Body of pancreas (tissue), 4 donors: ENCODE measurements at places on chromosomes 12 and 14. TPM values are rescaled to one million over a fixed set of nuclear protein-coding genes. Genes with fewer than 3 reads are reported as not detected.

- no peak for DNase-seq
- no peak overlapping the region for H3K27ac ChIP-seq
- no peaks in the 10 kb centered on the region for H3K4me1 ChIP-seq
- no peaks in the 10 kb centered on the region for H3K36me3 ChIP-seq
- H3K27me3 ChIP-seq, result no peaks in the 10 kb centered on the region
- H3K4me3 ChIP-seq, result no peak overlapping the region
These were observed 374.9 kb downstream of the GXYLT1 start for GRCh38 chr12:41769810-41770209.

GRCh38 chr12:11773889-11774677, 124.6 kb downstream of the ETV6 start:
- H3K27ac ChIP-seq, result peak overlapping the region; percentile 1
- DNase-seq, result no peak
- peaks cover 28% of the 10 kb centered on the region for H3K4me1 ChIP-seq
- H3K4me3 ChIP-seq, result no peak overlapping the region
- no peaks in the 10 kb centered on the region for H3K36me3 ChIP-seq

The STX2 gene
- 18.8 TPM for total RNA-seq

- H3K36me3 ChIP-seq, result no peaks in the 10 kb centered on the region
- H3K4me3 ChIP-seq, result no peak overlapping the region
- H3K27ac ChIP-seq, result peak overlapping the region; percentile 31
These were observed 74.9 kb upstream of the CPM start for GRCh38 chr12:69007855-69008351.

DNA sequence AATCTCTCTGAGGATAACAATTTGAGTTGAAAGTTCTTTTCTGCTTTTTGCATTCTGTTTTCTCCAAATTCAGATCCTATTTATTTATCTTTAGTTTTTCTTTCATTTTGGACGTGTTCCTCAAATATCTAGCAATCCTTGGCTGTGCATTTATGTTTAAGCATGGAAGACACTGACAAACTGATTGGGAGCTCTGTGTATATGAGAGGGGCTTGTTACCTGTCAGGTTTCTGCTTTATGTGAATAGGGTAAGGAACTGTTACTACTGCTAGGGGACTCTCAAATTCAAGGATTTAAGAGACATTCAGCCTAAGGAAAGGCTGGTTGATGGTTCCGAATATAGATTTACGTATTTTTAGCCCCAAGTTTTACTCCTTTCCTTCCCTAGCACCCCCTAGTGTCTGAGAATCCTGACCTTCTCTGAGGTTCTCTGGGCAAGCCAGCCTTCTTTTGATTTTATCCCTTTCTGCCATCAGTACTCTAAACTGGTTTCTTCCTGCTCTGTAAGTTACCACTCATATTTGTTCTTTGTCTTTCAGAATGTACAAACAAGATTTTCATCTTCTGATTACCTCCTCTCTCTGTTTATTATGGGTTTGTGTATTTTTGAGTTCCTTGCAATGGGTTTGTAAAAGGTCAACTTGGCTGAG, 30.5 kb downstream of the YLPM1 start:
- H3K27ac ChIP-seq, result no peak overlapping the region
- DNase-seq, result no peak
- H3K27me3 ChIP-seq, result no peaks in the 10 kb centered on the region
- H3K4me1 ChIP-seq, result peaks cover 10% of the 10 kb centered on the region
- H3K36me3 ChIP-seq, result peaks cover 4% of the 10 kb centered on the region
- no peak overlapping the region for H3K4me3 ChIP-seq

DNA sequence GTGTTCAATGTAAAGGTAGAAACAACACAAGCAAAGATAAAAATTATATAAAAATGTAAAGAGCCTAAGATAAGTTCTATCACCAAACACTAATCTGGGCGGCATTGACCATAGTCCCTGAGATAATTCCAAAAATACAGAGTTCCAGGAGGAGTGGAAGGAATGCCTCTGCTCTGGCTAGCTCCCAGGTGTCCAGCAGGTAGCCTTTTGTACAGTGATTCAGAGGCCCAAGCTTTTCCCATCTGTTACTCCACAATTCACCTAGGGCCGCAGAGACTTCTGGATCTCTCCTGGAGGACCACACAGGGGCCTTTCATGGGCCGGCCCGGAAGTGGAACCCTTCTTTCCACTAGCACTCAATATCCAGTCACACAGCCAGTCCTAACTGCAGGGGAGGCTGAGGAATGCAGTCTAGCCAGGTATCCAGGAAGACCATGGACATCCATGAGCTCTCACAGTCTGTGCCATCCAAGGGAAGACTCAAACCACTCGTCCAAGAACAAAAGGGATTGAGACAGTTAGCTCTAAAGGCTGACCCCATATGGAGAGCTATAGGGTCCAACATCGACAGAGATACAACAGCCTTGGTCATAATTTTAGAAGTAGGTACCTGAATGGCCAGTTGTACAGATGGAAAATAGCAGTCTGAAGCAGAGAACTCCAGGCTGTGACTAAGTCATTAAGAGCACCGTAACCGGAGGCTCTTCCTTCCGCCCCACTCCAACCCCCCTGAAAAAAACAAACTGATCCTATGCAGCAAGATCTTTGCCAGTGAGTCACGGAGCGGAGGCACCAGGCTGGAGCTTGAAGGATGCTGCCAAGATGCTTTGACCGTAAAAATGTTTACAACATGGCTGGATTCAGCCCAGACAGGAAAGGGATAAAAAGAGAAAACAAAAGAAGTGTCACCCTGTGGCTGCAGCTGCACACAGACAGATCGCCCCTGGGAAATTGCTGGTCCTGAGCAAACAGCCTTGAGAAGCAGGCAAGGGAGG, 204.8 kb downstream of the NUAK1 start:
- no peak overlapping the region for H3K27ac ChIP-seq
- H3K27me3 ChIP-seq, result no peaks in the 10 kb centered on the region
- H3K4me3 ChIP-seq, result no peak overlapping the region
- peak; percentile 12 for DNase-seq
- no peaks in the 10 kb centered on the region for H3K36me3 ChIP-seq
- H3K4me1 ChIP-seq, result peaks cover 5% of the 10 kb centered on the region

The ARHGDIB gene
- 36.6 TPM for total RNA-seq

The CCDC196 gene
- not detected for total RNA-seq

DNA sequence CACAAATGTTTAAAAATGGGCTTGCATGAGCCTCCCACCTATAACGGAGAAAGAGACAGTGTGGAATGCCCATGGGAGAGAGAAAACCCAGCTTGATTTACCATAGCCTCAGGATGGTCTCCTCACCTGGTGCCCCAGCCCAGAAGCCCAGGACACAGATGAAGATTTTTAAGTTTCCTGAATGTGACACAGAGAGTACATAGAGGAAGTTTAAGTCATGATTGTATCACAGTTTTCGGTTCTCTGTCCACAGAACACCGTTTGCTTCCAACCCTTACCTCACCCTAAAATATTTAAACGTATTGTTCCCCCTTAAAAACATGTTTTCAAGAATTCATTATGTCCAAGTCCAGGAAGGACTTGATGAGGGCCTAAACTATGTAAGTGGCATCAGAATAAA, 56.2 kb downstream of the NELL2 start:
- no peaks in the 10 kb centered on the region for H3K36me3 ChIP-seq
- no peak overlapping the region for H3K4me3 ChIP-seq
- H3K4me1 ChIP-seq, result peaks cover 9% of the 10 kb centered on the region
- no peak for DNase-seq

DNA sequence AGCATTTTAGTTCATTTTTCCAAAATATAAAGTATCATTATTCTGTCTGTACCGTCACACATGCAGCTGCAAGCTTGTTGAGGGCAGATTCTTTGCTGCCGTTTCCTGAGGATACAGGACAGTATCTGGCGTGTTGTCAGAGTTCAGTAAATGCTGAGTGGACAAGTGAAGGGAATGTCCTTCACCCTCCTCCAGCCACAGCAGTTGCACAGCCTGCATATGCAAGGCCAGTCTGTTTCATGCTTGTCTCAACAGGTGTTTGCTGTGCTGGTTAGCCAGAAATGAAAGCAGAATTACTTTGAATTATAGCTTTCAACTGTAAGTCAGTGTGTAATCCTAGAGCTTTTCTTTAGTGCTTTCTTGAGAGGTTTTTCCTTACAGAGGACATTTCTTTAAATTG, 36.5 kb downstream of the TDP1 start:
- no peak overlapping the region for H3K27ac ChIP-seq
- no peak overlapping the region for H3K4me3 ChIP-seq
- H3K4me1 ChIP-seq, result no peaks in the 10 kb centered on the region
- peaks cover 10% of the 10 kb centered on the region for H3K36me3 ChIP-seq
- no peak for DNase-seq

DNA sequence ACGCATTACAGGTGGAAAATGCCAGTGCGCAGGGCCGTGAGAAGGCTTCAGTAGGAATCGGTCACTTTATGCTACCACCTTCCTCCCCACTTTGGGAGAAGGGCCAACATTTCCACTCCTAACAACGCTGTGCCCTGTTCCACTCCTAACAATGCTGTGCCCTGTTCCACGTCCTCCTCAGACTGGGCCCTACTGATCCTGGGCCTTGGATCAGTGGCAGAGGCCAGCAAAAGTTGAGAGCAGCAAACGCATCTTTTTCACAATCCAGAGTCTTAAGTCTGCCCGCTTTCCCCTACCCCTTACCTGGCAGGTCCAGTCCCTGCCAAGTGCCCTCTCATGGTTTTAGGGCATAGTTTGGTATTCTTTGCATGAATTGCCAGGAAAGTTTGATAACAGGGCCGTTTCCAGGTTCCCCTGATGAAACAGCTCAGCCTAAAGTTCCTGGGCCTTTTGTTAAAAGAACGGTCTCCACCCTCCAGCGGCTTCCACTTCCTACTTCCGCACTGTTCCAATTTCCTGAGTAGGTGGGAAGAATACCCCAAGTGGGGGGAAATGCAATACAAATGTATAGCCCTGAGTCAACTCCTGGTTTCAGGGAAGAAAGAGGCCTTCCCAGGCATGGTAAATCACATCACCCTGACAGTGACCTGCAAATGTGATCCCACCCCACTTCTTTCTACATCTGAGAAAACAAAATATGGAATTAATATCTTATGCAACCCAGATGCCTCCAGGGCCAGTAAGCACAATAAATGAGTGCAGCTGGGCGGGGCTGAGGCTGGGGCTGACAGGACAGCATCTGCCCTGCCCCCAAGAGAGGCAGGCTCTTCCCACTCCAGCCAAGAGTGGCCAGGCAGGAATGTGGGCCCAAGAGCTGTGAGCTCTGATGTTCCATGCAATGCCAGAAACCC, 15.0 kb downstream of the KCTD10 start:
- H3K4me3 ChIP-seq, result no peak overlapping the region
- H3K36me3 ChIP-seq, result no peaks in the 10 kb centered on the region
- DNase-seq, result peak; percentile 71
- H3K27me3 ChIP-seq, result no peaks in the 10 kb centered on the region
- peaks cover 41% of the 10 kb centered on the region for H3K4me1 ChIP-seq

The KRT4 gene
- 0.52 TPM for total RNA-seq

The RNFT2 gene
- 1.3 TPM for total RNA-seq

DNA sequence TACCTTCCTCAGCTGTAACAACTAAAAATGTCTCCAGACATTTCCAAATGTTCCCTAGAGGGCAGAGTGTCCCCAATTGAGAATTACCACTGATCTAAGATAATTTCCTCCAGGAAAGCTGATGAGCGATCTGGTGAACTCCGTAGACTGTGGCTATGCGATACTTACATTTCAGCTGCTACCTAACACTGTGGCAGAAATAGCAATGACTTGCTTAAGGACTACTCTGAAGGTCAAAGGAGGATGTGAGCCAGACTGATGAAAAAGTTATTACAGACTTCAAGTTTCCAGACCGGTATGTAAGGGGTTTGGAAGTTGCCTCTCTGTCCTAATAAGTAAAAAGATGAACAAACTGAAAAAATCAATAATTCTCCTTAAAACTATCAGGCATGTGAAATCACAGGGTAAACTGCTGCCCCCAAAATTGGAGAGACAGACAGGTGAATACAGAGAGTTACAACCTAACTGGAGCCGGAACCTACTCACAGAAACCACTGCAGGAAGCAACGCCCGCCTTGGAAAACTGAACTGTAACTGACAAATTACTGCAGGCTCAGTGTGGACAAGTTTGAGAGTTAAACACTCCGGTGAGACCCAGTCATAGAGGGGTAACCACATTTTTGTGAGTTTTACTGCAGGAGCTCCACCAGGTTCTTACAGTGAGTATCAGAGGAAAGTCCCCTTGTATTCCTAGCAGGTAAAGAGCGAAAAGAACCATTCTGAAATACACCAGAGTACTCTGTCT, 60.0 kb upstream of the PARP11 start:
- H3K36me3 ChIP-seq, result no peaks in the 10 kb centered on the region
- no peak for DNase-seq
- H3K4me3 ChIP-seq, result no peak overlapping the region

DNA sequence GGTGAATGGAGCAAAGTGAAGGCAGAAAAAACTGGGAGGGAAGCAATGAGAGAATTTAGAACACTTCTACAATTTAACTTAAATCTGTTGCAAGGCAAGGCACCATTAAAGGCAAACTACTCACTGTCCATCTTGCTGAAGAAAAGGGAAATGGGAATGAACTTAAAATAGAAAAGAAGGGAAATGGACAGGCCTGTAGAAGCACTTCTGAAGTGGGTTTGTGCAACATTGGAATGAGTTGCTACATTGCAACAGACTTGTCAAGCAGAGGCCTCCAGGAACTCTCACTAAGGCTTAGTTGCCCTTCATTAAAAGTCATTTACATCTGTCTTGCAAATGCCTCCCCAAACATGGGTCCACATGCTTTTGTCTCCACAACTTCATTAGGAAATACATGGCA, 13.7 kb upstream of the OR10AD1 start:
- H3K36me3 ChIP-seq, result no peaks in the 10 kb centered on the region
- H3K4me1 ChIP-seq, result no peaks in the 10 kb centered on the region
- no peak overlapping the region for H3K4me3 ChIP-seq
- no peaks in the 10 kb centered on the region for H3K27me3 ChIP-seq
- peak; percentile 29 for DNase-seq

GRCh38 chr14:92994131-92994676, 71.3 kb downstream of the CHGA start:
- H3K27ac ChIP-seq, result no peak overlapping the region
- H3K4me1 ChIP-seq, result peaks cover 17% of the 10 kb centered on the region
- DNase-seq, result no peak
- H3K27me3 ChIP-seq, result no peaks in the 10 kb centered on the region

The TAS2R50 gene
- total RNA-seq, result 3.1 TPM

The KITLG gene
- total RNA-seq, result 4.9 TPM

GRCh38 chr12:104006929-104007328, 41.3 kb downstream of the TDG start:
- no peak overlapping the region for H3K27ac ChIP-seq
- H3K27me3 ChIP-seq, result no peaks in the 10 kb centered on the region
- no peaks in the 10 kb centered on the region for H3K4me1 ChIP-seq
- H3K4me3 ChIP-seq, result no peak overlapping the region
- H3K36me3 ChIP-seq, result no peaks in the 10 kb centered on the region

The CCDC177 gene
- total RNA-seq, result not detected

GRCh38 chr12:26226629-26227360, 31.4 kb downstream of the SSPN start:
- H3K27me3 ChIP-seq, result no peaks in the 10 kb centered on the region
- peak overlapping the region; percentile 1 for H3K27ac ChIP-seq
- H3K4me1 ChIP-seq, result peaks cover 8% of the 10 kb centered on the region
- H3K4me3 ChIP-seq, result no peak overlapping the region
- no peaks in the 10 kb centered on the region for H3K36me3 ChIP-seq

The GPX2 gene
- 26.7 TPM for total RNA-seq

GRCh38 chr14:90491911-90492531, 95.2 kb downstream of the CALM1 start:
- no peaks in the 10 kb centered on the region for H3K27me3 ChIP-seq
- peaks cover 6% of the 10 kb centered on the region for H3K4me1 ChIP-seq
- no peak overlapping the region for H3K4me3 ChIP-seq
- DNase-seq, result no peak

The ENDOU gene
- not detected for total RNA-seq

GRCh38 chr14:56794088-56794556, 16.2 kb downstream of the OTX2 start:
- H3K4me3 ChIP-seq, result no peak overlapping the region
- peaks cover 10% of the 10 kb centered on the region for H3K27me3 ChIP-seq
- no peak for DNase-seq
- peaks cover 32% of the 10 kb centered on the region for H3K4me1 ChIP-seq
- H3K36me3 ChIP-seq, result no peaks in the 10 kb centered on the region
- no peak overlapping the region for H3K27ac ChIP-seq
